ENCODE measurements at places on chromosomes 1 and 21. TPM values are rescaled to one million over a fixed set of nuclear protein-coding genes. Genes with fewer than 3 reads are reported as not detected.

The KCNJ15 gene
- 0.27 TPM for polyA plus RNA-seq

The PEAR1 gene
- 1.1 TPM for polyA plus RNA-seq

The IFNLR1 gene
- 9.4 TPM for polyA plus RNA-seq

The MCOLN2 gene
- polyA plus RNA-seq: not detected

The DCST1 gene
- polyA plus RNA-seq: 0.57 TPM

The PRDM2 gene
- polyA plus RNA-seq: 32.5 TPM

The KRTAP21-2 gene
- not detected for polyA plus RNA-seq

The AKR7A3 gene
- 0.26 TPM for polyA plus RNA-seq

The MIA3 gene
- 32.9 TPM for polyA plus RNA-seq

The BTF3L4 gene
- polyA plus RNA-seq: 137 TPM

The RBM11 gene
- 2.6 TPM for polyA plus RNA-seq

The OR2T33 gene
- polyA plus RNA-seq: 0.17 TPM
